H1 (cell line): ENCODE measurements at places on chromosomes 13 and 19.

DNA sequence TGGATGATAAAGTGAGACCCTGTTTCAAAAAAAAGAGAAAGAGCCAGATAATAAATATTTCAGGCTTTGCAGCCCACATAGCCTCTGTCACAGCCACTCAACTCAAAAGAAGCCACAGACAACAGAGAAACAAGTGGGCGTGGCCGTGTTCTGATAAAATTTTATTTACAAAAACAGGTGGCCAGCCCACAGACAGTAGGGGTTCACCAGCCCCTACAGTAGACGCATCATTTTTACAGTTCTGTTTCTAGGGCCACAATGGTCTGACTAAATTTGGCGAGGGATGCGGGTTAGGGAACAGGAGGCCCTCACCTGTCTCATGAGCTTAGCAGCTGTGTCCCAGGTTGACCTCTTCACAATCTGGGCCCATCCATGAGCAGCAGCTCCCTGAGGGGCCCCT is 59.5 kb downstream of the ARHGEF18 start:
- DNase-seq, result no peak

DNA sequence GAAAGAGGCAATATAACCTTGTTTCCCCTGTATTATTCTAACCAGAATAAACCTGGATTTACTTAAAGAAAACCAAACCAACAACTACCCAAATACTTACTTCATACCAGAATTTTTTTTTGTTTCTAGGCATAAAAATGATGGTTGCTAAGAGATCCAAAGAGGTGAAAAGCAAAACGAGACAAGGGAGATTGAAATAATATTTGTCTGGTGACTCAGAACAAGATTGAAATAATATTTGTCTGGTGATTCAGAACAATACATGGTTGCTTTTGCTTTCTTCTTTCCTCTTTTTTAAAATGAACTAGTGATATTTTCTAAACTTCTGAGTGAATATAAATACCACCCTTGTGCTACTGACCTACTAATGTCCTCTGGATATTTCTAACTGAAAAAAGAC is 592.9 kb downstream of the KCTD12 start:
- no peak for DNase-seq

- no peak for DNase-seq
Measured at GRCh38 chr13:109567315-109567714, 219.1 kb downstream of the IRS2 start.

DNA sequence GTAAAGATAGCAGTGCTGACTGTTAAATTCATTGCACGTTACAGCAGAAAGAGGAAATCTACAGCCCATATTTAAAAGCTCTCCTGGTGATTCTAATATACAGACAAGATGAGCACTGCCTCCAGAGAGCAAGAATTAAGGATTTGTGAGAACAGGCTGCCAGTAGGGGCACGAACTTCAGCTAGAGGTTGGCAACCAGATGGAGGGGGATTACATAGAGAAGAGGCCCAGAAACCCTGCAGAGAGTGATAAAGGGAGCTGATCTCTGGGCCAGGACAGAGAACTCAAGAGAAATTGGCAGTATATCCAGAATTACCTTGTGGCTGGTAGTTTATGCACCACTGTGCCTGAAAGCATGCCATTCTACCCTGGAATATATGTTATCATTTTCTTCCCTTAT is 144.8 kb downstream of the UFM1 start:
- no peak for DNase-seq

- DNase-seq, result no peak
Measured at GRCh38 chr13:35741657-35742056, 265.2 kb upstream of the MAB21L1 start.

- DNase-seq, result peak; percentile 57
Measured at GRCh38 chr13:33015791-33016323, 366 bp upstream of the KL start.

GRCh38 chr13:32262165-32262564 is 53.0 kb downstream of the ZAR1L start:
- DNase-seq, result no peak

- no peak for DNase-seq
Measured at GRCh38 chr13:107721125-107721869, 494.0 kb downstream of the LIG4 start.

- no peak for DNase-seq
Measured at GRCh38 chr13:50401721-50402465, 386.6 kb downstream of the KCNRG start.

DNA sequence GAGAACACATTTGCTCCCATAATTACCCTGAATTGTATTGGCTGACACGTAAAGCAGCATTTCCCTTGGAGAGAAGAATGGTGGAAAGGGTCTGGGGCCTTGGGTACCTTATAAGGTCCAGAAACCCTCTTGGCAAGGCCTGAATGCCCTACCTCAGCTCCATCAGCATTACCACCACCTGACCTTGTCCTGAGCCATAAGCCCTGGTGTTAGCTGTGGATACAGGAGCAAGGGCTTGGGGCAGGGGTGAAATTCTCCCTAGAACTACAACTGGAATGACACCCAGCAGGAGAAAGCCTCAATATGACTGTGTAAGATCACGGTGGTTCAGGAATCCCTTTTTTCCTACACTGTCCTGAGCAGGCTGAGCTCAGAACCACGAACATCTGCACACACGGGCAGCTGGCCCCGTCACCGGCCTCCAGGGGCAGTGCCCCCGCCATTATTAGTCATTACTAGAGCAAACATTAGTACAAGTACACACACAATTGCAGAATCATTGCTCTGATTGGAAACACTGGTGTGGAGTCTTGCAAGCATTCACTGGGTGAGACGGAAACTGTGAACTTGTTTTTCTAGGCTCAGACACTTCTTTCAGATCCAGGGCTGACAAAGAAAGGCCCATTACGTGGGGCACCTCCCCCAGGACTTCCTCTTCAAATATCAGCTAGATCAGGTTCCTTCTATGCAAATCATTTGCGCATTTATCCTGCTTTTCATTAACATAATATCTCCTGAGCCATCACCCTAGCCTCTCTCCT is 26.8 kb upstream of the MTIF3 start:
- DNase-seq, result no peak

- no peak for DNase-seq
Measured at GRCh38 chr13:110627351-110627750, 12.0 kb downstream of the NAXD start.

DNA sequence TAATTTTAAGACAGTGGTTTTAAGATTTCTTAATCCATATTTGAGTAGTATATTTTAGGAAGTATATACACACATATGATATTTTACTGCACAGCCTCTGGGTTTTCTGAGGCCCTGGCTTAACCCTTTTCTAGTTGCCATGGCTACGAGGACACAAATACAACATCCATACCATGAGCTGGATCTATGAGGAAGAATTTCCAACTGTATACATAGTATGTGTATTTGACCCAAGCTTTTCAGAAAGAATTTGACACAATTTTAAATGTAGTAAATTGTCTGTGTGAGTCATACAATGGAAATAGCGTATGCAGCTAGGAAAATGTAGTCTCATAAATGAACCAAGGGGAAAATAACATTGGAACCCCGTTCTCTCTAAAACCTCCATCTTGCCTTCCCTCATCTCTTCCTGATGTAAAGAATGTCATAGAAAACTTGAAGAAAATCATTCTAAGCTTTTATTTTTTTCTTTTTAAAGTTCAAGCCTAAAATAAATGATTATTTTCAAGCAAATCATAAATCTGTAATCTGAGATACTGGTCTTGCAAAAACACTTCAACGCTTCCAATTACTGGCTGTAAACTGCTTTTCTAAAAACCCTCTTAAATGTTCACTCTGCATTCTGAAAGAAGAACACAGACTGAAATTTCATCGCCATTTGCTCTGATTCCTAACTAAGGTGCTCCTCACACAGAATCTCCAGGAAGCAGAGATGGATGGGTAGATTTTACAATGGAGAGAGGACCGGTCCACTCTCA is 172.4 kb downstream of the LACC1 start:
- DNase-seq, result no peak

DNA sequence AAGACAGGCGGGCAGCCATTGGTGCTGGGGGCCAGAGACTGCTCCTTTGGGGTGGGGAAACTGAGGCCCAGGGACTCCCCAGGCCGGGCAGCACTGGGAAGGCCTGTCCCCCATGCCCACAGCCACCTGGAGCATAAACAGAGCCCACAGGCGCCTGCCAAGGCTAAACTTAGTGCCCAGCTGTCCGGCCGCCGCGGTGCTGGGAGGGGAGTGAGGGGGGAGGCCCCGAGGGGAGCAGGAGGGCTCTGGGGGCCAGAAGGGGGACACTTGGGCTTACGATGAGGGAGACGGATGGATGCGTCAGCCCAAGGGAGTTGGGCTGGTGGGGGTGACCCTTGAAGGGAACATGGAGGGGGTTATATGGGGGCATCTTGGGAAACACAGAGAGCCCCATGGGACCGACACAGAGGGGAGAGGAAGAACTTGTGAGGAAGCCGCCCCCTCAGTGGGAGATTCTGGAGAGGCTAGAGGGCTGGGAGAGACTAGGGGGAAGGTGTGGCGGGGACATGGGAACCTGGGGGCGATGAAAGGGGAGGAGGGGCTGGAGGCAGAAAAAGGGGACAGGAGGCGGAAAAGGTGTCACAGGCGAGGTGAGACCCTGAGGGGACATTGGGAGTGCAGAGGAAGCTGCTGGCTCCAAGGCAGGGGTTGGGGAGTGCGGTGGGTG is 2.2 kb downstream of the CERS1 start:
- DNase-seq, result no peak

GRCh38 chr19:6521718-6522646 is 8.8 kb upstream of the TNFSF9 start:
- DNase-seq, result no peak

DNA sequence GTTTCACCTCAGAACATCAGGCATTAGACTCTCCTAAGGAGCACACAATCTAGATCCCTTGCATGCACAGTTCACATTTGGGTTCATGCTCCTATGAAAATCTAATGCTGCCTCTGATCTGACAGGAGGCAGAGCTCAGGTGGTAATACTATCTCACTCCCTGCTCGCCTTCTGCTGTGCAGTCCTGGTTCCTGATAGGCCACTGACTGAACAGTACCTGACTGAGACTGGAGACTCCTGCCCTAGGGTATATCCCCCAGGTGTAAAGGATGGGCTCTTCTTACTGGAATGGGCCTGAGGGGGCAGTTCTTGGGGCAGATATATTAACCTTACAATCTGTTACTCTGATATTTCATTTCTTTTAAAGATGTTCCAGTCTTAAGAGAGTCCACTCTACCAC is 6.3 kb downstream of the OBI1 start:
- DNase-seq, result no peak

DNA sequence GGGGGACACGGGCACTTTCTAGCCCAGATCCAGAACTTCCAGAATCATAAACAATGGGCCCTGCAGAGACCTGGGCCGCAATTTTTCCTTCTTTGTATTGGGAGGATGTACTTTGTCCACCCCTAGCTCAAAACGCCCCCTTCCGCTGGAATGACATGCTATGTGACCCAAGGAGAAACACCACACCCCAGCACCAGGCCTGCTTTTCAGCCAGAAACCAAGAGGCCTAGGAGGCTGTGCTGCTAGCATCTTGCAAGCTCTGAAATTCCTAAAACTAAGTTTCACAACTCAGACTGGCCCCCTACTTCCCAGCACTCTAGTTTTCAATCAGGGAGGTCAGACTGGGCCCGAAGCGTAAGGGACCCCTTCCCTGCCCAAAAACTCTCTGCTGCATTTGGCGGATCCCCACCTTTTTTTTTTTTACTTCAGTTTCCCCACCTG is 538 bp downstream of the LSM4 start:
- no peak for DNase-seq

GRCh38 chr13:19058566-19058965 is 123.1 kb downstream of the TUBA3C start:
- no peak for DNase-seq

GRCh38 chr13:113836768-113837559 is 26.9 kb downstream of the GAS6 start:
- DNase-seq, result no peak

DNA sequence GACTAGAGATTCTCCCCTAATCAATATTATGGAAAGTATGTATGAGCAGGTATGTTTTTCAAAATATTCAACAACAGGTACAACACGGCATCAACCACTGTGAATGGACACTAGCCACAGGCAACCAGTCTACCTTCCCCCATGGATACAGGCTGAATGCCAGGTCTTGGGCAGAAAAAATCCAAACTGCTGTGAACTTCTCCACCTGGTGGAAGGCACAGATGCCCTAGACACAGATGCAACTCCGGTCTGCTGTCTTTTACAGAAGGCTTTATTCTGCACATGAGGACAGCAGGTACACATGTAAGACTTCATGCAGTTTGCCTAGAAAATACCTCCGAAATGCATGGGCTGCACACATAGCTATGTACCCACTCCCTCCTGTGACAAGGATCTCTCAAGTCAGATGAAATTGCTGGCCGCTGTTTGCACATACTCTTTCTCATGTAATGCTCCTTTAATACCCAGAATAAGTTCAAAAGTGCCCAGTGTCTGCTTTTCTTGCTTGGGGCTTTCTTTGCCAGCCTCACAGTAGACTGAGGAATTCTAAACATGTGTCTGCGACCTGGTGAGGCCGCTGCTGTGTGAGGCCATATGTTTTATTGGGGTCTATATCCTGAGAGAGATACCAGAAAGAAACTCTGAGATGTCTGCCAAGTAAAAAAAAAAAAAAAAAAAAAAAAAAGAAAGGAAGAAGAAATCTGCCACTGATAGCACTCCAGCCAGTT is 325.9 kb downstream of the FOXO1 start:
- no peak for DNase-seq

DNA sequence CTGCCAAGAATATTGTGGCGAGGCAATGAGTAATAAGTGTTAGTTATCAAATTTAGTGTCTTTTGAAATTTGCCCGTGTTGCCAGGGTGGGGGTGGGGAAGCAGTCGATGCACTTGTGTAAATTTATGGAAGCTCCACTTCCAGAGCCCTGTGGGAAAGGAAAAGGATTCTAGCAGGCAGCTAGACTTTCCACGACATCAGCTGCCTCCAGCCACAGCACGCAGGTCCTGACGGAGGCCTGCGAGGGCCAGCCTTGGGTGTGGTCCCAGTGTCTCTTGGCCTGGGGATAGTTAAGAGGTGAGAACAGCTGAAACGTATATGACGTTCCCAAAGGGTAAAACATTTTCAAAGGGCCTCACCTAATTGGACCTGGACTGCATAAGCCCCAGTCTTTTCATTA is 433.0 kb downstream of the TSHZ3 start:
- DNase-seq, result no peak

DNA sequence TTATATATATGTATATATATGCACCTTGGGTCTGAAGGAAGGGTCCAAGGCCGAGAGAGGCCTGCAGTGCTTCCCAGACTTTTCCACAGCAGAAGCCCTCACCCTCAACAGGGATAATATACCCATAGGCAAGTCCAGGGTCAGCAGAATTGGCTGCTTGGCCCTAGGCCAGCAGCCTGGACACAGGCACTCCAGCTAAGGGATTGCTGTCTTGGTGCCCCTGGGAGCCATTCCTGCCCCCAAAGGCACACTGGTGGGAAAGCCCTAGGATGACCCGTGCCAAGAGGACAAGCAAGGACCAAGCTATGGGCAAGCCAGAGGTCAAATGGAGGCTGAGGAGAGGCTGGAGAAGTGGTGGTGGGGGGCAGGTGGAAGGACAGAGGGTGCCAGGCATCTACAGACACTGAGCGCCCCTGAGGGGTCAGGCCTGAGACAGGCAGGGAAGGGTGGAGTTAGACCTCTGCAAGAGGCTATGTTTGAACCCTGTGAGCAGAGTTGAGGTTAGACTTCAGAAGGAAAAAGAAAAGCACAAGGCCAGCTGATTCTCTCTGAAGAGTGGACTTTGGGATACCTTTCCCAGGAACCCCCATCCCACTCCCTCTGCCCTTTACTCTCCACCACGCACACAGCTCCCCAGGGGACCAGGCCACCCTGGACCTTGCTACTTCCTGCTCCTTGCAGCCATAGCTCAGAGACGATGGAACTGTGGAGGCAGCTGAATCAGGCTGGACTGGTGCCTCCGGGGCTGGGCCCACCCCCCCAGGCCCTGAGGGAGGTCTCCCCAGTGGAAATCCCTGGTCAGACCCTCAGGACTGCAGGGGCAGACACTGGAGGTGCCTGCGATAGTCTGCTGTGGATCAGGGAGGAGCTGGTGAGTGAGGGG is at the start of gene ERICH4:
Gene ERICH4 (plus strand): TSS at position 684 of the 883 bp plus-strand sequence. CDS start 14 bp downstream, at position 698.
- no peak for DNase-seq
